ENCODE measurements at places on chromosomes 12 and 14.

- DNase-seq: no peak
Measured at GRCh38 chr12:43407816-43408645, 144.0 kb downstream of the ADAMTS20 start.

GRCh38 chr14:40394634-40395340 is 962.6 kb upstream of the FBXO33 start:
- no peak for DNase-seq

GRCh38 chr12:79690142-79690637 is 574 bp downstream of the PAWR start:
- peak; percentile 33 for DNase-seq

DNA sequence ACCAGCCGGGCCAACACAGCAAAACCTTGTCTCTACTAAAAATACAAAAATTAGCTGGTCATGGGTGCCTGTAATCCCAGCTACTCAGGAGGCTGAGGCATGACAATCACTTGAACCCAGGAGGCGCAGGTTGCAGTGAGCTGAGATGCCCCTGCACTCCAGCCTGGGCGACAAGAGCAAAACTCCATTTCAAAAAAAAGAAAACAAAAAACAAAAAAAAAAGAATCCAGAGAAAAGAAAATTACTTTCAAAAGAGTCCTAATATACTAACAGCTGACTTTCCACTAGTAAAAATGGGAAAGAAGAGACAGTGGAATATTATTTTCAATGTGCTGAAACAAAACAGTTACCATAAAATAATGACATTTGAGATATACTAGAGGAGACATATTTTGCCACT is 8.3 kb upstream of the INSM2 start:
- DNase-seq: no peak

DNA sequence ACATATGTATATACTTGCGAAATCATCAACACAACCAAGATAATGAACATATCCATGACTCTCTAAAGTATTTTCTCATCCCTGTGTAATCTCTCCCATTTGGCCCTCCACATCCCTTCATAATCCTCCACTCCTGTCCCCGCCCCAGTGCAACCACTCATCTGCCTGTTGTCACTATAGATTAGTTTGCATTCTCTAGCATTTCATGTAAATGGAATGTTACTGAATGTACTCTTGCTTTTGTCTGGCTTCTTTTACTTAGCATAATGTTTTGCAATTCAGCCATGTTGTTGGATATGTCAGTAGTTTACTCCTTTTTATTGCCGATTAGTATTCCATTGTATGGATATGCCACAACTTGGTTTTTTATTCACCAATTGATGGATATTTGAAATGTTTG is 99.1 kb downstream of the BICD1 start:
- DNase-seq: no peak

- DNase-seq: no peak
Measured at GRCh38 chr12:93968536-93969285, 179.7 kb upstream of the PLXNC1 start.

GRCh38 chr14:28381656-28382055 is 384.9 kb upstream of the FOXG1 start:
- no peak for DNase-seq

DNA sequence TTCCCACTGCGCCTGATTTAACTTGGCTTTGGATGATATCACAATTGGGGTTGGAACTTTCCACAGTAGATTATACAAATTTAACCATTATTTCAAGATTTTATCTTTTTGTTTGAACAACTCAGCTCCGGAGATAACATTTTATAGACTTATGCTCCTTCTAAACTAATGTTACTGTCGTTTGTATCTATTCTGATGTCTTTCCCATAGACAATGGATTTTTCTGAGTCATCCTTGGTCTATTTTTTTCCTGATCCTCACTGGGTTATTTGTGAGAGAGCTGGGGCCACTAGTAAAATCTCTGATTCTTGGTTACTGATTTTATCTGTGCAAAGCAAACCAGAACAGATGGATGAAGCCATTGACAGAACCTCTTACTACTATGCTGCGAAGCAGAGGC is 175.1 kb downstream of the SLC38A4 start:
- no peak for DNase-seq

DNA sequence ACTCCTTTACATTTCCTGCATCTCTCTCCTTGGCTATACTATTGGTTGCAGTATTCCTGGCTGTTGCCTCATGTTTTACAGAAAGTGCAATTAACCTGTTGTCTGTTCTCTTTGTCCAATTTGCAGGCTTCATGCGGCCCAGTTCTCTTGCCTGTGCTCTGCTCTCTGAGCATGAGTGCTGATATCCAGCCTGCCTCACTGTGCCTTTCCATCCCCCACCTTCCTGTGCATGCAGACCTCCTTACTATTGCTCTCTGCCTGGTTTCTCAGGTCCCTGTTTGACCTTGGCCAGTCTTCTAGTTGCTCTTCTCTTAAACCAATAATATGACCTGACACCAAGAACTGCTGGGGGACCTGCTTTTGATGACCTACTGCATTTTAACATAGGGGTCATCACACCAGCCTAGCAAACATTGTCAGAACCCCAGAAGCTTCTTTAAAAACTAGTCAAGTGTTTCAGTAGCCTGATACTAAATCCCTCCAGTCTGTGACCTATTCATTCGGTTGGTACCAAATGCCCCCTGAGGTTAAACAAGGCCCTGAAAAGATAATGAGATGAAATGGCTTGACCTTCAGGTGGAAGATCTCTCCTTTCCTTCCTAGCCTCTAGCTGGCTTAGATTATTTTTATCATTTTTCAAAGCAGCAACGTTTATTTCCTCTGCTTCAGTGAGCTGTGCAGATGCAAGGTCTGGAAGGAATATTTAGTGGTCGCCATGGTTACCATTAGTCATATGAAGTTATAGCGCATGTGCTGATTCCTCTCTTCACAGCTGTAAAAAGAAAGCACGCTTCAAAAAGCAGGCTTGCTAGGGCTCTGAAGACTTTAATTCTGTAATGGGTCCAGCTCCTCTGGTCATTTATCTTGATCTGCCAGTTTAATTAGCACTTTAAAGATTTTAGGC is 216.5 kb downstream of the PHLDA1 start:
- DNase-seq: no peak

DNA sequence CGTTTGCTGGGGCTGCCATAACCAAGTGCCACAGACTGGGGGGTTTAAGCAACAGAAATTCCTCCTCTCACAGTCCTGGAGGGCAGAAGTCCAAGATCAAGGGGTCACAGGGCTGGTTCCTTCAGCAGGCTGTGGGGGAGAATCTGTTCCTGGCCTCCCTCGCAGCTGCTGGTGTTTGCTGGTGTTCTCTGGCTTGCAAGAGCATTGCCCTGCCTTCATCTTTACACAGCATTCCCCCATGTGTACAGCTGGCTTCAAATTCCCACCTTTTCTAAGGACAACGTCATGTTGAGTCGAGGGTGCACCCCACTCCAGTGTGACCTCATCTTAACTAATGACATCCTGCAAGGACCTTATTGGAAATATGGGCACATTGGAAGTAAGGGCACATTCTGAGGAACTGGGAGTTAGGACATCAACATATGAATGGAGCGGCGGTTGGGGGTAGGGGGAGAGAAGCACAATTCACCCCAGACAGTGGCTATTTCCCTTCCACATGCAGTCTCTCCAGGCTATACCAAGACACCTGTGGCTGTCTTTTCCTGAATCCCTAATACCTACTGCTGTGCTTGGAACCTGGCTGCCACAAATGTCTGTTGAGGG is 123.6 kb downstream of the FOXN3 start:
- no peak for DNase-seq

GRCh38 chr12:30323008-30323407 is 372.7 kb downstream of the IPO8 start:
- DNase-seq: no peak

DNA sequence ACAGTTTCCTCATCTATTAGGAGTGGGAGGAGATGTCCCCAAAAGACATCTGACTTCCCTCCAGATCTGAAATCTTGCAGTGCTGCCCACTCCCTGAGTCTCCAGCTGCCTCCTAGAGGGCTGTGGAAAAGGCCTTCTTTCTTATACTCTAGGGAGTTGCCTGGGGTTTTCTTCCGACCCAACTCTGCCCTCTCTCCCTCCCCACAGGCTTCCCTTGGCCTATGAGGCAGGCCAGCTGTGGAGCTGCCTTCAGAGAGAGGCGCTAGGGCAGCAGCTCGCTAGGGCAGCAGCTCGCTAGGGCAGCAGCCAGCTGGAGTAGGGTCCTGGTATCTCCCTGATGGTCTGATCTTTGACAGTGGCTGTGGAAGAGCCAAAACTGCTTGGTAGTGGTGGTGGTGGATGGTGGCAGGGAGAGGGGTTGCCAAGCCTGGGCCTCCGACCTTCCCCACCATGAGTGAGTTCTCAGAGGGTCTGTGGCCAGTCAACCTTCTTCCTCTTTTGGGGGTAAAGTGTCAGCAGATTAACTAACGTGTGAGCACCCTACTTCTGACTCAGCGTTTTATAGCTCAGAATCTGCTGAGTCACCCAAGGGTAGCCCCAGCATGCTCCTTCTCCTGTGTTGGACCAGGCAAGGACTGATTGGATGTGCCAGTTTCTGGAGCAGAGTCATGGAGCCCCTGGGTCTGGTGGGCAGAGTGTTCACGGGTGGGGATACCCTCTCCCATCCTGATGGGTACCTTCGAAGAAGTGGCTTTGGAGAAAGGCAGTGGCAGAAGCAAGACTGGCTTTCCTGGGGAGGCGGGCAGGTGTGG is 2.3 kb downstream of the SLC48A1 start:
- DNase-seq: no peak

DNA sequence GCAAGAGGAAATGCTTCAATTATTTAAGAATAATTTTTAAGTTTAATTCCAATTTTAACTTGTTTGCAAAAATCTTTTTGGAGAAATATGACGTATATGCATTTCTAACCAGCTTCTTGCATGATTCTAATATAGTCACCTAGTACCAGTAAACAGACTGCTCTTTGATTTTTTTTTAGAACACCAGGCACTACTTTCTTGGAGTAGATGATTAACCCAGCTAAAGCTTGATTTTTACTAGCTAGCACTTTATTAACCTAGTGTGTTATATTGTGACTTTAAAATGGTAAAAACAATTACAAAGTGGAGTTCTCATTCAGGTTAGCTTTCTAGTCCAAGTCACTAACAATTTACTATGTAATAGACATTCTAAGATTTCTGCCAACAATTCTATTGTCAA is 32.6 kb upstream of the FGD4 start:
- no peak for DNase-seq

DNA sequence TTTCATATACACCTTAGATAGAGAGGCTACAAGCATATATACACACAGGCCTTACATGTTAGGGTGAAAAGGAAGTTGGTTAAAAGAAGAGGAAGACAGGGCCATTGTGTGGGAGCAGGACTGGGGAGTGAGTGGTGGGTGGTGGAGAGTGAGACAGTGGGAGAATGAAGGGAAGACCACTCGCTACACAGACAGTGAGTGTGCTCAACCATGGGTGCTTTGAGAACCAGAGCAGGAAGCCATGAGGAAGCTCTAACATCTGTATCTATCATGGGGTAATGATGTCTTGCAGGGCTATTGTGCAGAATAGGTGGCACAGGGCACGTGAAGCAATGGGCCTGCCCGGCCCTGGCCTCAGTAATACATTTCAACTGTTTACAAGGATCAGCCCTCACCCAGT is 11.4 kb upstream of the KRT74 start:
- DNase-seq: no peak

- no peak for DNase-seq
Measured at GRCh38 chr14:93481758-93482157, 51.0 kb downstream of the UNC79 start.

DNA sequence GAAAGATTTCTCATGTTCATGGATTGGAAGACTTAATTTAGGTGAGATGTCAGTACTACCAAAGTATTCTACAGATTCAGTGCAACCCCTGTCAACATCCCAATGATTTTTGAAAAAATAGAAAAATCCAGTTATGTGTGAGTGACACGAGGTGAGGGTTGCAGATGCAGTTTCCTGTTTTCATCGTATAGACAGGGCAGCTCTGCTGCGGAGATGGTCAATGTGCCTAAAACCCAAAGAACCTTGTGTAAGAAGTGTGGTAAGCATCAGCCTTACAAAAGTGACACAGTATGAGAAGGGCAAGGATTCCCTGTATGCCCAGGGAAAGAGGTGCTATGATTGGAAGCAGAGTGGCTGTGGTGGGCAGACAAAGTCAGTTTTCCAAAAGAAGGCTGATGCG is 94.4 kb downstream of the SCAF11 start:
- no peak for DNase-seq

GRCh38 chr14:89158701-89159100 is 258.3 kb downstream of the FOXN3 start:
- no peak for DNase-seq

DNA sequence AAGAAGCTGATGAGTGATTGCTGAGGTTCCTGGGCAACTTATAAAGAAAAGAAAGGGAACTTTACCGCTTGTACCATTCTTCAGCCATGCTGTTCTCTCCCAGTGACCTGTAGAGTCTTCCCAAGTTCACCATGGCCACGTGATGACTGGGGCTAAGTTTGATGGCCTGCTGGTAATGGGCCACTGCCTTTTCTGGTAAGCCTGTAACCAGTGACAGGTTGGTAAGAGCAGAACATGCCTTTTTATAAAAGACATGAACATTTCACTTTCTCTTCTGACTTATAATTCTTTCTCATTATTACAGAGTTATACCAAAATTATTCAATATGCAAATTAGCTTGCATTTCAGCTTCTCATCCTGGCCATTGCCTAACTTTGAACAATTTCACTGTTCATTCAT is 20.9 kb upstream of the OVCH1 start:
- no peak for DNase-seq

- DNase-seq: no peak
Measured at GRCh38 chr14:104660597-104660996, 28.8 kb upstream of the INF2 start.

DNA sequence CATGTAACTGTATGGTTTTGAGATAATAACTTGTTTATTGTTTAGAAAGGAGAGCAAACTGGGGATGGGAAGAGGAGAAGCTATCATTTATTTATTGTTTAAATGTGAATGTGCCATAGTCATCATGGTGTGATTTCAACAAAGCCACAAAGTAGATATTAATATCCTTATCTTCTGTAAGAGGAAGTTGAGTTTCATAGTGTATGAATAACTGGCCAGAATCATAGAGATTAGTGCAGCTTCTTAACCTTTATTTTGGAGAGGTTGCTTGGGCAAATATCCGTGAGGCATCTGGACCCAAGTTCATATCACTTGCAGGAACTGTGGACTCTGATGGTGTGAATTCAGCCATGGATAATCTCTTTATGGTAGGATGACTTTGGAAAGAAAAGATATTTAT is 26.8 kb upstream of the LYZ start:
- DNase-seq: no peak

DNA sequence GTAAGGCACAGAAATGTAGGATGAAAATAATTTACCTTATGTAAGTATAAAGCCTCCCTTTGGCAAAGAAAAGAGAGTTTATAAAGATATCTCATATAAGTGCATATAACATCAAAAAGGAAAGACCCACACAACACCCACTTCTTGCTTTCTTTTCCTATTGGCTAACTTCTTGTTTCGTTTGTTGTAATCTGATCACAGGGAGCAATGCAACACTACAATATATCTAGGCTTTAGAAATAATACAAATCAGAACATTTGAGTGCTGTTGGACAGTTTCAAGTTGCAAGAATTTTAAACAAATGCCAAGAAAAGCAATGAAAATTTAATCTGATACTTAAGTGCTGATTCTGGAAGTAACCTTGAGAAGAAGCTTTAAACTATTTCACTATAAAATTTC is 1.3 kb downstream of the FGD6 start:
- no peak for DNase-seq

GRCh38 chr12:104682790-104683279 is 226.1 kb downstream of the CHST11 start:
- DNase-seq: no peak

- DNase-seq: no peak
Measured at GRCh38 chr12:70002097-70002911, 177.3 kb downstream of the MYRFL start.

GRCh38 chr14:54322701-54323337 is 74.0 kb upstream of the CDKN3 start:
- no peak for DNase-seq

Measured in mesothelial cell of epicardium (in vitro differentiated cells).